ENCODE measurements at places on chromosomes 11 and 22. TPM values are rescaled to one million over a fixed set of nuclear protein-coding genes. Genes with fewer than 3 reads are reported as not detected.

The DDI1 gene
- total RNA-seq = not detected

The PGA4 gene
- 2.1 TPM for total RNA-seq

The CDCA5 gene
- total RNA-seq = 4.3 TPM

The SCGB1C1 gene
- not detected for total RNA-seq

The C11orf91 gene
- not detected for total RNA-seq

The RAB38 gene
- 2.0 TPM for total RNA-seq

The NLRX1 gene
- total RNA-seq = 15.9 TPM

The KCNJ1 gene
- total RNA-seq = not detected

- H3K27me3 ChIP-seq = no peaks in the 10 kb centered on the region
- peaks cover 9% of the 10 kb centered on the region for H3K36me3 ChIP-seq
- peak overlapping the region; percentile 100 for H3K27ac ChIP-seq
- DNase-seq = no peak
These were observed 20.3 kb downstream of the FLI1 start for GRCh38 chr11:128714123-128714522.

GRCh38 chr11:107180236-107180635 is 162.0 kb upstream of the GUCY1A2 start:
- no peaks in the 10 kb centered on the region for H3K36me3 ChIP-seq
- no peaks in the 10 kb centered on the region for H3K27me3 ChIP-seq
- H3K4me3 ChIP-seq = no peak overlapping the region

DNA sequence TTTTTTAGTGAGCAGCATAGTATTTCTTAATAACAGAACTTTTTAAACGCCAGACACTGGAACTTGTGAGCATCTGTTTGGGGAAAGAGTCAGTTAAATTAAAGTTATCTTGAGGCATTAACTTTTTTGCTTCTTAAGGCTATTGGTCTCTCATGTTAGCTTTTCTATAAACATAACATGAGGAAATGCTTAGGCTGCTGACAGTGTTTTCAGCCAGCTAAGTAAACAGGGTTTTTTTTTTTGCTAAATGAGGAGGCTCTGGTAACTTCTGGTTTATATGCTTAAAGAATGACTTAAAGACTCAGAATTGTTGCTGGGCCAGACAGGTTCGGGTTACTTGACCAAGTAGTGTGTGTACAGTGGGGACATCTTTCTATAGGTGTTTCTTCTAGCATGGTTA is 95.8 kb upstream of the ALKBH3 start:
- no peak for DNase-seq
- H3K27me3 ChIP-seq = no peaks in the 10 kb centered on the region
- no peaks in the 10 kb centered on the region for H3K36me3 ChIP-seq
- H3K27ac ChIP-seq = no peak overlapping the region

DNA sequence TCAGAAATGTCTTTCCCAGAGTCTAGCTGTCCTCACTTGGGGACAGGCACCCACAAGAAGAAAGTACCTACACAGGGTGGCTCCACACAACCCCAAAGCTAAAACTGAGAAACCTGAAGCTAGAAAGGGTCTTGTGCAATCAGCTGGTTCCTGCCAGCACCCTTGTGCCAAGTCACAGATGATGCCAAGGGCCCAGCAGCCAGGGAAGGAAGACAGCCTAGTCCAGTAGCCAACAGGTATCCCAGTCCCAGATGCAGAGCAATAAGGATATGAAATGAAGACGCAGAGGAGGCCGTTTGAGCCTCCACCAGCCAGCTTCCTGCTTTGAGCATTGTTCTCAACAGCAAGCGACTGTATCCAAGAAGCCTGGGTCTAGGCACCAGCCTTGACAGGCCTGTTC is 6.1 kb downstream of the PLEKHA7 start:
- no peaks in the 10 kb centered on the region for H3K36me3 ChIP-seq
- no peak overlapping the region for H3K27ac ChIP-seq
- no peak overlapping the region for H3K4me3 ChIP-seq

GRCh38 chr22:47432683-47433082 is 670.2 kb downstream of the TBC1D22A start:
- H3K27ac ChIP-seq = no peak overlapping the region
- no peak for DNase-seq
- H3K4me3 ChIP-seq = no peak overlapping the region
- no peaks in the 10 kb centered on the region for H3K36me3 ChIP-seq
- H3K27me3 ChIP-seq = no peaks in the 10 kb centered on the region
- H3K4me1 ChIP-seq = no peaks in the 10 kb centered on the region

DNA sequence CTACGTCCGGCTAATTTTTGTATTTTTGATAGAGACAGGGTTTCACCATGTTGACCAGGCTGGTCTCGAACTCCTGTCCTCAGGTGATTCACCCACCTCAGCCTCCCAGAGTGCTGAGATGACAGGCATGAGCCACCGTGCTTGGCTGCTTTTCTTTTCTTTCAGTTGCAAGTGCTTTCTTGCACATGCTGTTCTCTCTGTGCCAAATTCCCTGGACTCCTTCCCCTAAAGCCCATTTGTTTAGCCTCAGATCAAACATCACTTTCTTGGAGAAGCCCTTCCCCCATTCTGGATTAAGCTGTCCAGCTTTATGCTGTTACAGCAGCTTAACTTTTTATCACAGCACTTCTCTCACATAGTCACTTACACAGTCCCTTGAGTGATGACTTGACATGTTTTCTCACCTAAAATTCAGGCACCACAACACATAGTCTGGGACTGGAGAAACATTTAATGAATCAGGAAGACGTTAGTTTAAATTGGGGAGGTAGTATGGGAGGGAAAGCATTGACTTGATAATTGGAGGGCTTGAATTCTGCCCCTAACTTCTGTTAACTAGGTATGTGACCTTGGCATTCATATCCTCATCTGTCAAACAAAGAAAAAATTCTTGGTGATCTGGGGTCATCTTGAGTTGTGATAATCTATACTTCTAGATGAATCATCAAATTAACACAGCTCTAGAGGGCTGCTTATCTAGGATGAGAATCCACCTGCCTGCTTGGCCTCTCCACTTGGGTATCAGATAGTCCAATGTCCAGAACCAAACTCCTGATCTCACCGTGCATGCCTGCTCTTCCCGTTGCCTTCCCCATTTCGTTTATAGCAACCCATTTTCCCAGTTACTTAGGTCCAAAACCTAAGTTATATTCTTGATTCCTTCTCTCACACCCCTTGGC is 18.4 kb downstream of the ACO2 start:
- H3K27ac ChIP-seq = no peak overlapping the region
- H3K36me3 ChIP-seq = peaks cover 5% of the 10 kb centered on the region
- no peaks in the 10 kb centered on the region for H3K27me3 ChIP-seq
- H3K4me3 ChIP-seq = no peak overlapping the region

DNA sequence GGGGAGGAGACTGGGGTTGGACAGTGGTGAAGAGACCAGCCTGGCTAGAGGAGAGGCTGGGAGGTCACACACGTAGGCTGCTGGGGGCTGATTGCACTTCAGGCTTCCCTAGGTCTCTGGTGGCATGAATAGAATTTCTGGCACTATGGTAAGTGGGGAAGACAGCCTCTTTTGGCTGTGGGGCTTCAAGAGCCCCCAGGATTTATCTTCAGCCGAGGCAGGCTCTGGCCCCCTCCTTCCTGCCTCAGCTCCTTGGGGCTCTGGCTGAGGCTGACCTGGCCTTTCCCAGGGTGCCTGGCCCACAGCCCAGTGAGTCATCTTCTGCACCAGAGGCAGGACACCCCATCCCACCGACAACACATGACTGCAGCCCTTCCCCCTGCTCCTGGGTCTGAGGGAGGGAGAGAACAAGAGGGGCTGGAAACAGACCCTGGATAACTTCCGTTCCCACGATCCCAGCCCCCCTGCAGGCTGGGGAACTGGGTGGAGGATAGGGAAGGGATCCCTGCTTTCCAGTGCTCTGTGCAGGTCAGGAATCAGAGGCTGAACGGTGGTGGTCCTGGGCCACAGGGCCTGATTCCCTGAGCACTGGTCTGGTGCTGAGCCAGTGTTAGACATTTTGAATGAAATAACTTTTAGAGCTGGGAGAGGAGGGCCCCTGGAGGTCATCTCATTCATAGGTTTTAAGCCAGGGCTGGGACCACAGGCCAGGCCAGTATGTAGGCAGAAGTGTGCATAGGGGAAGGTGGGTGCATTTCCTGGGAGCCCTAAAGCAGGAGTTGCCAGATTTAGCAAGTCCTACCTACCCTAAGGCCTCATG is 26.5 kb downstream of the ARHGEF17 start:
- peak overlapping the region; percentile 36 for H3K27ac ChIP-seq
- H3K36me3 ChIP-seq = no peaks in the 10 kb centered on the region
- H3K27me3 ChIP-seq = no peaks in the 10 kb centered on the region
- peaks cover 3% of the 10 kb centered on the region for H3K4me1 ChIP-seq
- no peak overlapping the region for H3K4me3 ChIP-seq

DNA sequence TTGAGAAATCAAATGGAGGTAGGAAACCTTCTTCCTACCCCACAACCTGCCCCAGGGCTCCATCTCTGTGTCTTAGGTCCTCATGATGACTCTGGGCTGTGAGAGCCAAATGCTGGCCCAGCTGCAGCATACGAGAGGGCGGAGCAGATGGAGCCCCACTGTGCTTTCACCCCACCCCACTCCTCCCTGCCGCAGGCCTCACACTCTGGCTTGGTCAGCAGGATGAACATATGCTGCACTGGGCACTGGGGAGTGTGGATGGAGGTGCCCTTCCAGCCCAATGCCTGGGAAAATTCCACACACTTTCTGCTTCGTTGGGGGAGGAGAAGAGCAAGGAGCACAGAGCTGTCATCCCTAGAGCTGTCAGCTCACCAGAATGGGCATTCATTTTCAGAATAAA is 271.6 kb upstream of the CADM1 start:
- H3K36me3 ChIP-seq = no peaks in the 10 kb centered on the region
- H3K4me3 ChIP-seq = no peak overlapping the region
- DNase-seq = no peak
- no peaks in the 10 kb centered on the region for H3K4me1 ChIP-seq
- no peak overlapping the region for H3K27ac ChIP-seq

DNA sequence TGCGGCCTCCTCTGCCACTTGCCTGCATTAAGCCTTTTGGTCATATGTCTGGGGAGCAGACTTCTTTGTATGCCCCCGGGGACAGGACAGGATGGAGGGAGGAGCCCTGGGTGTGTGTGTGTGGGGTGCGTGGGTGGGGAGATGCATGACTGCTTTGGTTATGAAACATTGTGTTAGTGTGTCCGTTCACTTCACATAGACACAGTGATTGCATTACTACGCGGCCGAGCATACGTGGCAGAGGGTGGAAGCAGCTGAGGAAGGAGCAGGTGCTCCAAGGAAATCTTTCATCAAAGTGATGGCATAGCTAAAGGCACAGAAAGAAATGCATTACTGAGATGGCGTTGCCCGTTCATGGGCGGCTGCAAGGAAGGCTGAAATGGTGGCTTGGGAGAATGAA is 260.4 kb downstream of the ST3GAL4 start:
- H3K4me3 ChIP-seq = no peak overlapping the region
- no peak overlapping the region for H3K27ac ChIP-seq
- no peaks in the 10 kb centered on the region for H3K36me3 ChIP-seq

DNA sequence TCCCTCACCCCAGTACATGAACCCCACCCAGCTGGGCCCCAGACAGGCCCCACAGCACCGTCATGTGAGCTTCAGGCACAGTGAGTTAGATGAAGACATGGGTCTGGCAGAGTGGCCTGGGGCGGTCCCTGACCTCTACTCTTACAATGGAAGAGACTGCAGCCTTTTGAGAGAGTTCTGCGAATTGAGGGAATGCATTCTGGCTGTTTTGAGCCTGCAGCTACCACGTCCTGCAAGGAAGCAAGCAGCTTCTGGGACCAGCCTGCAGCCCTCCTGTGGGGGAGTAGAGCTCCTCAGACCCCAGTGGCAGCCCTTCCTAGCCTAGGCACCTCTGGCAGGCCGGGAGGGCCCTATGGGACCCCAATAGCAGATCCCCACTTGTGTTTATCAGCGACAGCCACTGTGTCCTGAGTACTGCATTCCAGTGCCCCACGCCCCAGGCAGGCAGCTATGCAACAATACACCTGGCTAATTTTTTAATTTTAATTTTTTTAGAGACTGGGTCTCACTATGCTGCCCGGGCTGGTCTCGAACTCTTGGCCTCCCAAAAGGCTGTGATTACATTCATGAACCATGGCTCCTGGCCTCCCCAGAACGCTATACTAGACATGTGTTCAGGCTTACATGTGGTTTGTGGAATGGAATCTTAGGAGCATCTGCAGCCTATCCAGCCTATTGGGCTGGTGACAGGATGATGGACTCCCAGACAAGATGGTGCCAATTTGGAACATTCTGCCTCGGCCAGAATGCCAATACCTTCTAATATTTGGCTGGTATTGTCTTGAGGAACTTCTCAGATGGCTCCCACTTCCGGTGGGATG is 717 bp upstream of the SLC7A4 start:
- no peak for DNase-seq
- peak overlapping the region; percentile 62 for H3K4me3 ChIP-seq
- H3K36me3 ChIP-seq = no peaks in the 10 kb centered on the region
- H3K27me3 ChIP-seq = peaks cover 34% of the 10 kb centered on the region
- H3K27ac ChIP-seq = no peak overlapping the region
- peaks cover 20% of the 10 kb centered on the region for H3K4me1 ChIP-seq

- H3K36me3 ChIP-seq = no peaks in the 10 kb centered on the region
- H3K4me3 ChIP-seq = no peak overlapping the region
- no peaks in the 10 kb centered on the region for H3K27me3 ChIP-seq
- H3K4me1 ChIP-seq = no peaks in the 10 kb centered on the region
- no peak for DNase-seq
These were observed 62.3 kb downstream of the IGLL5 start for GRCh38 chr22:22949953-22950352.
